Heart right ventricle (tissue), 16 donors: ENCODE measurements at places on chromosomes 2 and 18. TPM values are rescaled to one million over a fixed set of nuclear protein-coding genes. Genes with fewer than 3 reads are reported as not detected.

IGFBP5 gene
- polyA plus RNA-seq: 67.1 TPM

UPP2 gene
- not detected for polyA plus RNA-seq

DNA sequence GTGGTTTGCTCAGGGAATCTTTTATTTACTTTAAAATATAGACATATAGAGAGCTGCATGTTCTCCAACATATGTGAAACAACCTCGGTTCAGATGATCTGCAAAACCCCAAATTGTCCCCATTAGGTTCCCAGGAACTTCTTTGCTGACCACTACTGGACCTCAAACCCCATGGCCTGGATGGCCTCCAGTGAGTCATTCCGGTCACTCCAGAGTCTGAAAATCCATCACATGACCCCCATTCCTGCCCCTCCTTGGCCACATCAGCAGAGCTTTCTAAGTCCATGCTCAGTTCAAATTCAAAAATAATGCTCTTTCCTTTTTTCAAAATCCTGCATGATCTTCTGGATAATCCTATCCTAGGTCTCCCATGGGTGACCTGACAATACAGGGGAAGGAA, 271.0 kb downstream of the TNS1 start:
- DNase-seq: no peak

DNA sequence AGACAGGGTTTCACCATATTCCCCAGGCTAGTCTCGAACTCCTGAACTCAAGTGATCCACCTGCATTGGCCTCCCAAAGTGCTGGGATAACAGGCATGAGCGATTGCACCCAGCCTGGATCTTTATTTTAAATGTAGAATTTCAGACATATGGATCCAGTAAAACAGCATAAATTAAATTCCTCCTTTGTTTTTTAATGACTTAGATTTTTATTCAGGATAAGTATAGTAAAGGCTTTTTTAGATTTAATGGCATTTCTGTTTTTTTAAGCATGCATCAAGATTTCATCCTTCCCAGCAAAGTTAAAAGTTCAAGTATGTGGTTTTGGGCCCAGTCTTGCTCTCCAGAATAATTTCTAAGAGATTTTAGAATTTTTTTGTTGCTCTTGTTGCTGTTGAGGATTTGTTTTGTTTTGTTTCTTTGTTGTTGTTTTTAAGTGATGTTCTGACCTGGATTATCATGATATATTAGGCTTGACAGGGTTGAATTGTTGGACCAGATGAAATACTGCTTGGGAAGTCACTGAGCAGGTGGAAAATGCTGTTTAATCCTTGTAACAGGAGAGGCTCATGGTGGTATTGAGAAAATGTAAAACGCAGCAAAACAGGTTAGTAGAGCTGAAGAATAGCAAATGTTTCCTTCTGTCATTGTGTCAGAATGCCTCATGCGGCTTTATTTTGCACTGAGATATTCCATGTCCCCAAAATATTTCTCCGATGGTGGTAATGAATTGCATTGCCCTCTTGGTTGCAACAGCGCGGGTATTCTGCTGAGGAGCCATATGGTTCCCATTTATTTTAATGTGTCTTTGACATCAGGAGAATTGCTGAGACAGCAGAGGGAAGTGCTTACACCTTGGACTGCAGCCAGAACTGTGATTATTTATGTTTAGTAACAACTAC, 147.9 kb downstream of the GALNT3 start:
- DNase-seq: no peak

- no peak for DNase-seq
These were observed 256.2 kb upstream of the KYNU start for GRCh38 chr2:142621287-142621686.

DNA sequence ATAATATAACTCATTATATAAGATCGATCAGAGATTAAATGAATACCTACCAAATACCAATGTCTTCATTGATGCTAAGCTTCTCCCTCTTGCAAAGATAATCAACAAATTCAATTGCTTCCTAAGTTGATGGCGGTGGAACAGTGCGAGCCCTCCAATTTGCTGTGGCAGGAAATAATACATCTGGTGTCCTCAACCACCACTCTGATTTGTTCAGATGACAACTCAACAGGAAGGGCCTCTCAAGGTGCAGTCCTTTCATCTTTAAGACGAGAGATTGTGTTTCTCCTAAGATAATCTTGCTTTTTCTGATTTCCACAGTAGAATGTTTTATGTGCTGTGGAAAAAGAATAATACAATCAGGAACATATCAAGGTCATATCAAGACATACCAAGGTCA, 56.6 kb upstream of the IGFBP2 start:
- DNase-seq: no peak

- DNase-seq: no peak
These were observed 114.1 kb upstream of the TRIB2 start for GRCh38 chr2:12602661-12603060.
